ENCODE measurements at places on chromosomes 3 and 15. TPM values are rescaled to one million over a fixed set of nuclear protein-coding genes. Genes with fewer than 3 reads are reported as not detected.
A peak's percentile ranks its signal among the peaks of the same experiment; 100 is the strongest.

- no peak for DNase-seq
Measured at GRCh38 chr15:66039117-66039871, 170.0 kb downstream of the RAB11A start.

SGO1 gene
- total RNA-seq: 1.9 TPM

DNA sequence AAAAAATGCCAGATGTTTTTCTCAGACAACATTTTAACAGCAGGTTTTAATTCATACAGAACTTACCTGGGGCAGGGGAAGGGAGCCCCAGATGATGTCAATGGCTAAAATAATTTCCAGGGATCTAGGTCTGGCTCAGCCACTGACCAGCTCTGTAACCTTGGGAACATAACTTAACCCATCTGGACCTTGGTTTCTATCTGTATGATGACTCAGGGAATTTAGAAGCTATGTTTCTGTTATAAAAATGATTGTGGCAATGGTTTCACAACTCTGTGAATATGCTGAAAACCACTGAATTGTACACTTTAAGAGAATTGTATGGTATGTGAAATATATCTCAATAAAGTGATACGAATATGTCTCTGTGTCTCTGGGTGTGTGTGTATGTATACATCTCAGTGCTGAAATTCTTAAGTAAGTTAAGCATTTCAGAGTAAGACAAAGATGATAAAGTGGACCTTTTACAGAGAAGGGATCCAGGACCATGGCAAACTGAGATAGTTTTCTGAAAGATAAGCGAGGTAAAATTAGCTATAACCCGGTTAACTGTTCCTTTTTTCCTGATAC is 2.9 kb downstream of the SH3GL3 start:
- DNase-seq: no peak

GRCh38 chr3:143594206-143594605 is 254.1 kb downstream of the SLC9A9 start:
- DNase-seq: no peak

ANKUB1 gene
- not detected for total RNA-seq

DNA sequence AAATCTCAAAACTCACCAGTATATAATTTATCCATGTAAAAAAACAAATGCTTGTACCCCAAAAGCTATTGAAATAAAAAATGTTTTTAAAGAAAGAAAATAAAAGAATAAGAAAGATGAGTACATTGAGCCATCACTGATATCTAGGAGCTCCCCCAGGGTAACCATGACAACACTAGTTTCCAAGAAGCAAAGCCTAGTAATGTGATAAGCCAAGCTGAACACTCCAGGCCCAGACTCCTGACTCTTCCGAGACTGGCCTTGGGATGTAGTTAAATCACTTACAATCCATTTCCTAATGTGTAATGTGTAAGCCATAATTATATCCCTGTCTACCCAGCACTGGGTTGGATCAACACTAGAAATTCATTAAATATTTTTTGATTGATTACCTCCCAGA is 21.1 kb upstream of the ATP8B4 start:
- no peak for DNase-seq

DNA sequence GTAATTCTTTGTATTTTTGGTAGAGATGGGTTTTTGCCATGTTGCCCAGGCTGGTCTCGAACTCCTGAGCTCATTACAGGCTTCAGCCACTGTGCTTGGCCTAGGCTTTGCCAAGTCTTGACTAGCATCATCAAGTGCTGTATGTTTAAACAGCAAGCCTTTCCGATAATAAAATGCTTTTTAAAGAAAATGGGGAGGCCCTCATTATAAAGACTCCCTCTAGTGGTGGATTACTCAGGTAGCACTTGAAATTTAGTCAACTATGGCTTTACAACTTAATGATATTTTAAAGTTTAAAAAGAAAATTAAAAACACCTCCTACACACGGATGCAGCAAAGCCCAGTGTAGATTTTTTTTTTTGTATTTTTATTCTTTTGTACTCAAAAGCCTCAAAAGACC is 213.6 kb downstream of the GAP43 start:
- DNase-seq: peak; percentile 13

DNA sequence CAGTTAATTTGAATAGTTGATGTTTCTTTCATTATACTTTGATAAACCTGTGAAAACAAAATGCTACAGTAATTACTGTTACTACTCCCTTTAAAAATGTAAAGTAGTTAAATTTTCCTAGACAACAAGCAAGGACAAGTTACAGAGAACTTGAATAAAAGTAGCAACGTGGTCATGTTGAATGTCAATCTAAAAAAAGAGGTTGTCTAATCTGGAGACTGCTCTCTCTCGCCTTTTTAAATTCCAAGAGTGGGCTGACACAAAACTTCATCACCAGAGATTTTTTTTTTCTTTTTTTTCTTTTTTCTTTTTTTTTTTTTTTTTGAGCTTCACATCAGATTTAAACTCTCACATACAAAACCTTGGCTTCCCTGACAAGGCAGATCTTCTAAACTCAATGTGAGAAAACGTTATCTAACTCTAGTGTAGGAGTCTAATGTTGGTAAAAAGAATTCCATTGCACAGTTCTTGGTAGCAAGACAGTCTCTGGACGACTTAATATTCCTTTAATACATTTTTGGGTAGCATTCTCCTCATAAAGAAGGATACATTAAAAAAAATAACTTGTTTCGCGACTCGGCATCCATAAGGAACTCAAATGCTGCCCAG is 4.1 kb downstream of the FOXP1 start:
- DNase-seq: peak; percentile 14

GRCh38 chr3:37707428-37708372 is 154.0 kb upstream of the CTDSPL start:
- no peak for DNase-seq

GRCh38 chr15:35834216-35834830 is 288.4 kb upstream of the DPH6 start:
- no peak for DNase-seq

DNA sequence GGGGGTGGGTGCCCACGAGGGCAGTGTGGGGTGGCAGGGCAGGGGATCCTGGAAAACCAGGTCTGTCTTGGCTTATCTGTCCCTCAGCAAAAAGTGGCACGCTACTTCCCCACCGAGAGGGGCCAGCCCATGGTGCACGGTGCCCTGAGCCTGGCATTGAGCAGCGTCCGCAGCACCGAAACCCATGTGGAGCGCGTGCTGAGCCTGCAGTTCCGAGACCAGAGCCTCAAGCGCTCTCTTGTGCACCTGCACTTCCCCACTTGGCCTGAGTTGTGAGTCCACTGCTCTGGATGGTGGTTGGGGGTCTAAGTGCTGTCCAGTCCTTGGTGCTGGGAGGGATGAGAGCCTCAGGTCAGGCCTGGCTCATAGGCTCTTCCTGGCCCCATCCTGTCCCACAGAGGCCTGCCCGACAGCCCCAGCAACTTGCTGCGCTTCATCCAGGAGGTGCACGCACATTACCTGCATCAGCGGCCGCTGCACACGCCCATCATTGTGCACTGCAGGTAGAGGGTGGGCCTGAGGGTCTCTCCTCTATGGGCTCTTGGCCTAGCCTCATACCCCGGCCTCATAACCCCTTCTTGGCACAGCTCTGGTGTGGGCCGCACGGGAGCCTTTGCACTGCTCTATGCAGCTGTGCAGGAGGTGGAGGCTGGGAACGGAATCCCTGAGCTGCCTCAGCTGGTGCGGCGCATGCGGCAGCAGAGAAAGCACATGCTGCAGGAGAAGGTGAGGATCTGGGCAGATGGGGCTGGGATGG is 31.1 kb downstream of the PTPN23 start:
- no peak for DNase-seq

SENP7 gene
- 10.8 TPM for total RNA-seq

DNA sequence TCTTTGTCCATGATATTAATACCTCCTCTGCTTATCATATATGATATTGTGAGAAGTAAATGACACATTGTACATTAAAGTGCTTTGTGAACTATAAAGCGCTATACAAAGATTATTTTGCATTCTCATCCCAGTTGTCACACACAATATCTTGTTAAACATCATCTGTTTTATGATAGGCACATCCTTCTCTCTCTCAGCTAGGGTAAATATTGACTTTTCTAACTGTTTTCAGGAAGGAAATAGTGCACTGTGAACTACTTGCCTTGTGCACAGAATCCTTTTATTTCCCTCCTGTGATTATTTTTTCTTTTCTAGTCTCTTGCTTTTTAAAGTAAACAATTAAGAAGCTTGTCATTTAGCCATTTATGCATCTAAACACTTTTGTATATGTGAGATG is 388.2 kb downstream of the LPP start:
- no peak for DNase-seq

GRCh38 chr3:77530870-77531269 is 491.0 kb downstream of the ROBO2 start:
- DNase-seq: no peak

- DNase-seq: peak; percentile 15
Measured at GRCh38 chr3:51637941-51638471, 33.0 kb upstream of the TEX264 start.

CDHR4 gene
- not detected for total RNA-seq

GRCh38 chr3:24985668-24986067 is 442.4 kb upstream of the RARB start:
- no peak for DNase-seq

- peak; percentile 44 for DNase-seq
Measured at GRCh38 chr3:99789011-99789721, 28.5 kb upstream of the CMSS1 start.

DNA sequence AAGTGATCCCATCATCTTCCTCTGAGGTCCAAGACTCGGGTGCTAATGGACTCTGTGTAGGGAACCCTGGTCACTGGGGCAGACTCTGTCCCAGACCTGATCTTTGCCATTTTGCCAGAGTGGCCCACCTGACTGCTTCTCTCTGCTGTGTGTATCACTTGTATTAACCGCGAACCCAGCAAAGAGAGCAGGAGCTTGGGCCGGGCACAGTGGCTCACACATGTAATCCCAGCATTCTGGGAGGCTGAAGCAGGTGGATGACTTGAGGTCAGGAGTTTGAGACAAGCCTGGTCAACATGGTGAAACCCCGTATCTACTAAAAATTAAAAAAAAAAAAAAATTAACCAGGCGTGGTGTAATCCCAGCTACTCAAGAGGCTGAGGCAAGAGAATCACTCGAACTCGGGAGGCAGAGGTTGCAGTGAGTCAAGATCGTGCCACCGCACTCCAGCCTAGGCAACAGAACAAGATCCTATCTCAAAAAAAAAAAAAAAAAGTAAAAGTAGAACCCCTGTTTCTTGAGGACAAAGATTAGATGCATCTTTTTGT is 32.9 kb upstream of the CYP11A1 start:
- DNase-seq: no peak

TAGLN3 gene
- 7.9 TPM for total RNA-seq

IGDCC3 gene
- total RNA-seq: 11.0 TPM

GRCh38 chr3:192879346-192880031 is 38.2 kb downstream of the MB21D2 start:
- peak; percentile 99 for DNase-seq

GRCh38 chr15:28066231-28066630 is 32.9 kb downstream of the OCA2 start:
- no peak for DNase-seq

DNA sequence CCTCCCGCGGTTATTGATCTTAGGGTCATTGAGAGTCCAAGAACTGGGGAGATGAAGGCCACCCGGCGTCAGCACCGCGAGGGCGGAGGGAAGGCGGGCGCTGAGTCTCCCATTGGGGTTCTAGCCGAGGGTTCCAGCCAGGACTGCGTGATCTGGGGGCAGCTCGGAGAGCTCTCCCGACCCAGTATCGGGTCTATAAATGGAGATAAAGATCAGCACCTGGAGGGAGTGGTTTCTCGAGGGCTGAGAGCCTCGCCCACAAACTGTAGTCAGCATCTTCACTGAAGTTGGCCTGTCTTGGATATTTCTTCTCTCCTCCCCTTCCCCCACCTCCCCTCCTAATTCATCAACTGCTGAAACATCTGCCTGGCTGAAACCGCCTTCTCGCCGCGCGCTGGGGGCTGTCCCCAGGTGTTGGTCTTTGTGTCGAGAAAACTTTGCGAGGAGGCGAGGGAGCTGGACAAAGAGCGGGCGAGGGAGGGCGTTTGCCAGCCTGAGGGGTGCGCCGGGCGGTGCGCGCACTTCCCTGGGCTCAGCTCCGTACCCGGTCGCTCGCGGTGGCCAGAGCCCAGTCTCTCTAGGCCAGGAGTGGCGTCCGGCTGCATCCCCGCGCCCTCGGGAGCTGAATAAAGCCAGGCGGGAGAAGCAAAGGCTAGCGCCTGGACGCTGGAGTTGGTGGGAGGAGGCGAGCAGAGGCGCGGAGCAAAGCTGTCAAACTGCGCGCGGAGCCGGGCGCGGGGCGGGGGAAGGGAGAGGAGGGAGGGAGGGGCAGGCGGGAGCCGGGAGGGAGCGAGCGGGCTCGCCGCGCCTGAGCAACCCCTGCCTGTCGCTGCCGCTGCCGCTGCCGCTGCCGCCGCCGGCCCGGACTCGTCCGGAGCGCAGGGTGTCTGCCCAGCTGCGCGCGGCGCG is at the start of gene ST8SIA2:
TSS of gene ST8SIA2 (plus strand) at position 811 of the 909 bp plus-strand sequence. CDS start 184 bp downstream, outside the sequence.
- DNase-seq: peak; percentile 28

DNA sequence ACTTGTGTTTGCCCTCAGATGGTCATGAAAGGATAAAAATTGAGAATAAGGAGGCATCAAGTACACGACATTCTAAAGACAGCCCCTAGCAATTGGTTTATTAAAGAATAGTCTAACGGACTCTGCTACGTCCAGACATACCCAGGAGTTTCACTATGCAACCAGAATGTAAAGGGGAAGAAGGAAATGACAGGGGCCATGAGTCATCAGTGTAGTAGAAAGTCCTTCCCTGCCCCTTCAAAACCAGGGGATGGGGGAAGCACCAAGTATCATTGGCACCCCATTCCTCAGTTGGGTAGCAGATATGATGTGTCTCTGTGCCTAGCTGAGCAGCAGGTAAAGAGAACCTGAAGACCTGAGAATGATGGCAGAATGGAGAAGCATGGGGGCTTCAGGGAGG is 367.4 kb downstream of the IL20RB start:
- no peak for DNase-seq

GRCh38 chr15:74631935-74632560 is 16.4 kb downstream of the CLK3 start:
- no peak for DNase-seq

DNA sequence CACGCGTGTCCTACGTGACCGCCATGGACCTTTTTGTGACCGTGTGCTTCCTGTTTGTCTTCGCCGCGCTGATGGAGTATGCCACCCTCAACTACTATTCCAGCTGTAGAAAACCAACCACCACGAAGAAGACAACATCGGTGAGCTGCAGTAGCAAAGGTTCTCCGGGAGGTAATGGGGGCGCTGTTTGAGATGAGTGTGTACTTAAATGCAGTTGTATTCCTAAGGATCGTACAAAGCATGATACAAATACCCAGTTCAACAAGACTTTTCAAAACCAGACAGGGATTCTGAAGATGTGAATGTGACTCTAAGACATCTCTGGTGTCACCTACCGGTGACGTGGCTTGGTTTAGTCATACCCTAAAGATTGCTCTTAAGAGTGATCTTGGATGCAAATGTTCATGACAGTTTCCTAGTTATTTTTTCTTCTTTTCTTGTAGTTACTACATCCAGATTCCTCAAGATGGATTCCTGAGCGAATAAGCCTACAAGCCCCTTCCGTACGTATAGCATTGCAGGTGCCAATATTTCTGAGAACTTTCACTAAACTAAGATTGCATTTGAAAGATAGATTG is 556.6 kb downstream of the GABRG3 start:
- no peak for DNase-seq

DNA sequence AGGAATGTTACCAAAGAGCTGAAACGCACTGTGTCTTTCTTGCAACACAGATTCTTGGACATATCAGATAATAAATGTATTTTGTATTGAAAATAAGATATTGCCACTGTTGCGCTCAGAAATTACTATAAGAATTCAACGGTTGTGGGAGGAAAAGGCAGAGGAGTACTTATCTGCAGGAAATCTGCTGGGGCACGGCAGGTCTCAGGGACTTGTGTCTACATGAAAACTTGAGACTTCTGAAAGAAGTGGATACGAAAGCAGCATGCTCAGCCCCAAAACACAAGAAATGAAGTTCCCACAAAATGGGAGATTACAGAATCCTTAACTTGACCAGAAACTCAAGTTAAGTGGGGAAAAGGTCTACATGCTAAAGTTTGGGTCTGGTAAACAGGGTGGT is 86.5 kb downstream of the IGSF11 start:
- no peak for DNase-seq

Data from astrocyte (in vitro differentiated cells and primary cell).